ENCODE measurements at places on chromosomes 6 and 20. TPM values are rescaled to one million over a fixed set of nuclear protein-coding genes. Genes with fewer than 3 reads are reported as not detected.

TBXT gene
- not detected for total RNA-seq

JAG1 gene
- total RNA-seq: 71.8 TPM

FOXA2 gene
- not detected for total RNA-seq

CST3 gene
- total RNA-seq: 123 TPM

CTSZ gene
- 143 TPM for total RNA-seq

TREM1 gene
- total RNA-seq: not detected

COMMD7 gene
- total RNA-seq: 52.8 TPM

CLDN20 gene
- not detected for total RNA-seq

ALDH5A1 gene
- total RNA-seq: 0.40 TPM

BMP2 gene
- 41.5 TPM for total RNA-seq

TAAR1 gene
- not detected for total RNA-seq

LY6G6D gene
- total RNA-seq: not detected

PHACTR3 gene
- total RNA-seq: not detected

NRM gene
- total RNA-seq: 13.1 TPM

ULBP1 gene
- total RNA-seq: 0.43 TPM

EEF1E1 gene
- 85.9 TPM for total RNA-seq

HTR1E gene
- not detected for total RNA-seq

MYCT1 gene
- total RNA-seq: 184 TPM

PBOV1 gene
- not detected for total RNA-seq

DAAM2 gene
- total RNA-seq: under 0.01 TPM

MANEA gene
- total RNA-seq: 35.2 TPM

SLC23A2 gene
- 19.1 TPM for total RNA-seq

WFDC2 gene
- total RNA-seq: not detected

ATP9A gene
- 25.2 TPM for total RNA-seq

ASIP gene
- not detected for total RNA-seq

DEFB132 gene
- total RNA-seq: not detected

LST1 gene
- 0.29 TPM for total RNA-seq

SLC35D3 gene
- not detected for total RNA-seq

FAM209B gene
- total RNA-seq: not detected

ADGB gene
- not detected for total RNA-seq

FAM184A gene
- 0.66 TPM for total RNA-seq

FAM110A gene
- 4.4 TPM for total RNA-seq

SLC17A2 gene
- total RNA-seq: not detected

AFDN gene
- total RNA-seq: 175 TPM

NHSL1 gene
- total RNA-seq: 45.9 TPM

CLVS2 gene
- not detected for total RNA-seq

PRSS35 gene
- total RNA-seq: 0.07 TPM

CDH4 gene
- total RNA-seq: 5.7 TPM

EYS gene
- not detected for total RNA-seq

ADGRF1 gene
- not detected for total RNA-seq

MYB gene
- 0.14 TPM for total RNA-seq

COX4I2 gene
- total RNA-seq: not detected

MYLK4 gene
- total RNA-seq: 0.40 TPM

SLC22A2 gene
- total RNA-seq: not detected

C20orf144 gene
- 0.07 TPM for total RNA-seq

CALHM5 gene
- total RNA-seq: 9.3 TPM

PAK5 gene
- not detected for total RNA-seq

RNF39 gene
- not detected for total RNA-seq

ERMARD gene
- total RNA-seq: 21.7 TPM

PROCR gene
- 337 TPM for total RNA-seq

DEF6 gene
- total RNA-seq: 0.65 TPM

TP53TG5 gene
- total RNA-seq: not detected

ACSS1 gene
- total RNA-seq: 9.8 TPM
